Esophagus muscularis mucosa (tissue), 4 donors: ENCODE measurements at places on chromosomes 3 and 15. TPM values are rescaled to one million over a fixed set of nuclear protein-coding genes. Genes with fewer than 3 reads are reported as not detected.

SEMA3G gene
- 7.1 TPM for total RNA-seq

ERC2 gene
- total RNA-seq = 1.7 TPM

- DNase-seq = no peak
These were observed 27.2 kb downstream of the SNX1 start for GRCh38 chr15:64122936-64123351.

GRCh38 chr15:41493902-41494189, 172 bp downstream of the ITPKA start:
- no peak for DNase-seq

GRCh38 chr3:158841387-158841786, 39.5 kb downstream of the MFSD1 start:
- no peak for DNase-seq
